ENCODE measurements at places on chromosomes 1 and 21.
A peak's percentile ranks its signal among the peaks of the same experiment; 100 is the strongest.

GRCh38 chr1:63937461-63938022 lies 163.7 kb downstream of the ROR1 start:
- no peak for DNase-seq

GRCh38 chr1:37152491-37152890 lies 118.2 kb upstream of the GRIK3 start:
- no peak for DNase-seq

DNA sequence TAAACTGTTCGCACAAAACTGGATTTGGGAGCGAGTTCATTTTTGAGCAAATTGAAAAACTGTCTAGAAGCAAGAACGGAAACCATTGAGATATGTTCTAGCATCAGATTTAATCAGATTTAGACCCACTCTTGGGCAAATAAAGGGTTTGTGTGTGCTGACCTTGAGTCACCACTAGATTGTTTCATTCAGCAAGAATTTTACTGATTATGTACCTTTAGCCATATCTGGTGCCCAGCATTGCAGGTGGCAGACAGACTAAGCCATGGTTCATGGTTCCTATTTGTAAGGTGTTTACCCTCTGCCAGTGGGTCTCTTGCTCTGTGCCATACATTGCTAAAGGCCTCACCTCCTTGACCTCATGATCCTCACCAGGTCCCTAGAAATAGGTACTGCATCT lies 1.4 kb downstream of the NUDC start:
- no peak for DNase-seq

GRCh38 chr1:36851595-36851994 lies 182.7 kb downstream of the GRIK3 start:
- no peak for DNase-seq

- peak; percentile 94 for DNase-seq
Observed at GRCh38 chr21:33434770-33435360, 31.7 kb downstream of the IFNGR2 start.

DNA sequence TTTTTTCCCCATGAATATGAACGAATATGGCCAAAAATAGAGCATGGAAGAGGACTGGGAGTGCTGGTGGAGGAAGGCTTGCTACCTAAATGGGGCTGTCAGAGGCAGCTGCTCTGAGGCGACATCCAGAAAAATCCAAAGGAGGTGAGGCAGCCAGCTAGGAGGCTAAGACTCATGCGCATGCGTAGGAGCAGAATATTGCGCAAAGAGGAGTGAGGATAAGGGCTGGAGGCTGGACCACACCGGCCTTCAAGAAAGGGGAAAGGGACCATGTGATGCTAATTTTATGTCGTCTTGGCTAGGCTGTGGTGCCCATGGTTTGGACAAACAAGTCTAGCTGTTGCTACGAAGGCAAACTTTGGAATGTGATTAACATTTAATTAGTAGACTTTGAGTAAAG lies 30.5 kb downstream of the HEYL start:
- no peak for DNase-seq

DNA sequence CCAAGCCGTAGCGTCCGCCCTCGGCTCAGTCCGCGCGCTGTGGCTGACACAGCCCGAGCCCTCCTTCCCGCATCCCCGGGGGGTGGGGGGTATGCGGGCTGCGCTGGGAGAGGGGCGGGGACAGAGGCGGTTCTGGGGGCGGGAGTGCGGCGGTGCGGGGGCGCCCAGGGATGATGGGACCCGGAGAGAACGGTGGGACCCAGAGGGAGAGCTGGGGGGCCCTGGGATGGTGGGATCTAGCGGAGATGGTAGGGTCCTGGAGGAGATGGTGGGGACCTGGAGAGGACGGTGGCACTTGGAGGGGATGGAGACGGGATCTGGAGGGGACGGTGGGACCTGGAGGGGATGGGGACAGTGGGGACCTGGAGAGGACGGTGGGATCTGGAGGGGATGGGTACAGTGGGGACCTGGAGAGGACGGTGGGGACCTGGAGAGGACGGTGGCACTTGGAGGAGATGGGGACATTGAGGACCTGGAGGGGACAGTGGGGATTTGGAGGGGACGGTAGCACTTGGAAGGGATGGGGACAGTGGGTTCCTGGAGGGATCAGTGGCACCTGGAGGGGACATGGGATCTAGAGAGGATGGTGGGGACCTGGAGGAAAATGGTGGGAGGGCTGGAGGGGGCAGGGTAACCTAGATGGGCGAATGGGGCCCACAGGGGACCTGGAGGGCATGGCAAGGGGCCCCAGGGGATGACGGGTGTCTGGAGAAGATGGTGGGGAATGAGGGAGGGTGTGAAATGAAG lies 477 bp downstream of the SNAP47 start:
- DNase-seq = no peak

Measured in stromal cell of bone marrow (primary cell).